Panc1 (cell line): ENCODE measurements at places on chromosomes 12 and 14.

- no peak for DNase-seq
Observed at GRCh38 chr12:95633049-95633731, 81.9 kb upstream of the USP44 start.

DNA sequence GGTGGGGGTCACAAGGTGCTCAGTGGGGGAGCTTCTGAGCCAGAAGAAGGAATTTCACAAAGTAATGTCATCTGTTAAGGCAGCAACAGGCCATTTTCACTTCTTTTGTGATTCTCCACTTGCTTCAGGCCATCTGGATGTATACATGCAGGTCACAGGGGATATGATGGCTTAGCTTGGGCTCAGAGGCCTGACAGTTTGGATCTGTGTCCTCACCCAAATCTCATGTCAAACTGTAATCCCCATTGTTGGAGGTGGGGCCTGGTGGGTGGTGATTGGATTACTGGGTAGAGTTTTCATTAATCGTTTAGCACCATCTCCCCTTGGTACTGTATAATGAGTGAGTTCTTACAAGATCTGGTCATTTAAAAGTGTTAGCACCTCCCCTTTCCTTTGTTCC lies 36.4 kb downstream of the TESPA1 start:
- no peak for DNase-seq

DNA sequence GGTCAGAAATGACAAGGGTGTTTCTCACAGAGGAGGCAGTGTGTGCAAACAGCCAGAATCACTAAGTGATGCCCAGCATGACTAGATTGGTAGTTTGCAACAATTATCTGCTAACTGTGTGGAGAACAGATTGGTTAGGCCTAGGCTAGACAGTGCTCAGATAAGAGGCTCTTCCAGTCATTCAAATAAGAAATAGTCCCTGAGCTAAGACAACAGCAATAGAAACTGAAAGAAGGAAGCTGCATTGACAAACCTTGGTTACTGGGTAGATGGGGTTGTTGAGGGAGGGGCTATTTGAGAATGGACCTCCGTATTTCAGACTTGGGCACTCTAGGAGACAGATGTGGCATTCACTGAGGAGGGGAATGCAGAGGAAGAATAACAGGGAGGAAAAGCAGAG lies 255.0 kb upstream of the NPAS3 start:
- no peak for DNase-seq

DNA sequence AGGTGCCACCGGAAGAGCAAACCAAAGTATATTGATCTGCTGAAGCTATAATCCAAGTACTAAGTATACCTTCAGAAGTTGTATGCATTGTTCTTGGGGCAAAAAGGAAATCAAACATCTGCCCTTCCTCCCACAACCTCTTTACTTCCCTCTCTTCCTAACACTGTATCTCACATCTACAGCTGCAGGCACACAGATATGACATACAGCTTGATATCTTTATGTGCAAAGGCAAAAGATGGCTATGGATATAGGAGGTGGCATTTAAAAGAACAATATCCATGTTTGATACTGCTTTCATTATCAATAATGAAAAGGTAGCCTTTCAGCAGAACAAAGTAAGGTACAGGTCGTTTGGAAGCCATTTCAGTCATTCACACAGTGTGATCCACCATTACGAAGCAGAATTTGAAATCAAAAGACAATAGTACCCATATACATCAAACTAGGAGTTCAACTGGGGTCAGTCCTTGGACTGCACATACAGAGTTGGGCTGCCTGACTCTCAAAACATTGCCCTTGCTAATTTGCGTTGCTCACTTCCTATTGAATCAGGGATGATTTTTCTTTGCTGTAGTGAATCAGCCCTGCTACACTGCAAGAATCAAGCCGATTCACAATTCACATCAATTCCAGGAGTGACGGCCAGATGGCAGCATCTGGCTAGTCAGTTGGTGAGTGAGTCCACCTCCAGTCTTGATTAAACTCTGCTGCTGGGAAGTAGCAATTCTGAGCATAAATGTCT lies 8.9 kb downstream of the ANG start:
- DNase-seq: peak; percentile 73

DNA sequence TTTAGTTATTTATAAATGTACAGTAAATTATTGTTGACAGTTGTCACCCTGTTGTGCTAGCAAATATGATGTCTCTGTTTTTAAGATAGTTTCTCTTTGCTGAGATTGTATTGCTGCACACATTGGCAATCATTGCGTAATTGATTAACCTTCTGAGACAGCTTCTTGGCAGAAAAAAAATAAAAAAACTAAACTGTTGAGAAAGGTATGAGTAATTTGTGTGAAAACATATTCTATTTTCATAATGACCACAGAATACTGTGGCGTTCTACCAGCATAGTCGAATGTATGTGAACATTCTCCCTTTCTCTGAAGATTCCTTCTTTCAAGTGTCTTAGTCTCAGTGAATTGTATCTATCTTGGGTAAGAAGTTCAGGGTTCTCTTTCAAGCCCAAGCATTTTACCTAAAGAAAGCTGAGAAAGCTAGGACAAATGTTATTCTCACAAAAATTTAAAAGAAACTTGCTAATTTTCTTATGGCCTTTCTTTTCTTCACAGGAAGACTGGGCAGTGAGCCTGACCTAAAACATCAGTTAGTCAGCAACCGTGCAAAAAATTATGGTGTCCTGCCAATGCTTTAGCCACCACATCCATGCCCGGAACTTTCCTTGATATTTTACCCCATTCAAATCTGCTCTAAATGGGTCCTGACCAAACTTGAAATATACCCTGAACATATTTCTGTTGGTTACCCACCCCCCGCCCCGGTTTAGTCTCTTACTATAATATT lies 69.0 kb upstream of the REP15 start:
- no peak for DNase-seq

GRCh38 chr14:21184254-21184653 lies 28.4 kb upstream of the OR5AU1 start:
- DNase-seq: no peak

DNA sequence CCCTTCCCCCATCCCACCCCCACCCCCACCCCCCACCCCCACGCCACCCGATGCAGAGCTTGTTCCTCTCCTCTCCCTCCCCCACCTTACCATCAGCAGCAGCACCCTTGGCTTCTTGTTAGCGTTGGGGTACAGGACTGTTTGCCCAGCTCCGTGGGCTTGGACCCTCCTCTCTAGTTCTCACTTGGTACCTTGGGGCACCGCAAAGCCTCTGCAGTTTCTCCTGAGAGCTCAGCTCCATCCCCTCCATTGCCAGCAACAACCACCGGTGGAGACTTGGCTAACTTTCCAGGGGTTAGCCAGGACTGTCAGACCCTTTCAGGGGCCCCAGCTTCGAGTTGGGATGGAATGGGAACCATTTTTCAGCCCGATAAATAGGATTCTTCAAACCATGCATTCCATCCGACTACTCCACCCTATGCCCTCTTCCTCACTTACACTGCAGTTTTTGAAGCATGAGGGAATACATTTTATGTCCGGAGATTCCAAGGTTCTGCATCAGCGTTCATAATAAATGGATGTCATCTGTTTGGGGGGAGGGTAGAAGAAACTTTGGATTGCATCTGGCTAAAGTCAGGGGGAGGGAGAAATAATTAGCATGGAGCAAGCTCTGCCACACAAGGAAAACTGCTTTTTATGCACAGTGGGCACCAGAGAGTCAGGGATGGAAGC lies 1.1 kb downstream of the SCN8A start:
- DNase-seq: no peak

- DNase-seq: no peak
Observed at GRCh38 chr12:119374635-119375034, 40.1 kb downstream of the CCDC60 start.

GRCh38 chr12:43401096-43401495 lies 150.9 kb downstream of the ADAMTS20 start:
- DNase-seq: no peak

DNA sequence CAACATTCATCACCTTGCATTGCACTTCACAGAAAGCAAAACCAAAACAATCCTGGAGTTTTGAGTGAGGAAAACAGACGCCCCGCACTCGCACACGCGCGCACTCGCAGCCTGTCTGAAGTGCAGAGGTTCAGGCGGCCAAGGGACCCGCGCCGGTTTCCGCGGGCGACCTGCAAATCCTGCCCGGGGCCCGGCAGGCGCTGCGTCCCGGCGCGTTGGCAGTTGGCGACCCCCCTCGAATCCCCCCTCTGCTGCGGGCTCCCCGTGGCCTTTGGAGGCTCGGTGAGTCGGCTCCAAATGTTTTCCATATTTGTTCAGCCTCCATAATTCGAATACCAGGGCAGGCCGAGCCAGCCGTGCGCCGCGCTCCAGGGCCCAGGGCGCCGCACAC lies at the start of gene SSPN:
TSS of gene SSPN (plus strand) at position 324 of the 391 bp plus-strand sequence. CDS start 100 bp downstream, outside the sequence.
- peak; percentile 35 for DNase-seq

GRCh38 chr12:62933220-62933601 lies 1.7 kb downstream of the PPM1H start:
- DNase-seq: no peak

- no peak for DNase-seq
Observed at GRCh38 chr14:93092606-93093556, 22.8 kb downstream of the ITPK1 start.

DNA sequence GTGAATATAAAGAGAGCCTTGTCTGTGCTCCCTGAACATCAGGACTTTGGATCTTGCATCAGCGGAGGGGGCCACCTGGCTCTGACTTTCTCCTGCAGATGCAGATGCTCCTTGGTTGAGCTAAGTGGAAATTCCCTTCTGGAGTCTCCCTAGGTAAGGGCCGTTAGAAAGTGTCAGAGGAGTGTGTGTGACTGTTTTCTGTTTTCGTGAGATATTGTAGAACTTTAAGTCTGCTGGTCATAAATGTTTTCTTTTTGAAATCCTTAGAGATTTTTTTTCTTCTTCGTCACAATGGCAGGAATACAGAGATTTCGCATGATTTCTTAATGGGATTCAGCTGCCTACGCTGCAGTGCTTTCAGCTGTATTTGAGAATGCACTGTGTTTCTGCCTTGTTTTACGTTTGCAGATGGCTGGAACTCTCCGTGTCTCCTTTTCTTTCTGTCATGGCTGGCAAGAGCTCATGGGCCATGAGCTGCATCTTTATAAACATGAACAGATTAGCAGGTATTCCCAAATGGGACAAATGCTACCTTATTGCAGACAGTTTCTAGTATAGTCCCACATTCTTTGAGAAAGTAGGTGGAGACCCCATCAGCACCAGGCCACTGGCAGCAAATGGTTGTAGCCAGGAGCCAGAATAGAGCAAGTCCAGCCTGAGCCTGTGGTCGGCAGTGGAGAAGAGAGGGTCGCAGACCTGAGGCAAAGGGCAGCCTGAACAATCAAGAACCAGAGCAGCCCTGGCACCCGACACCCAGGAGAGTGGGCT lies 76.2 kb upstream of the FRMD6 start:
- DNase-seq: no peak

DNA sequence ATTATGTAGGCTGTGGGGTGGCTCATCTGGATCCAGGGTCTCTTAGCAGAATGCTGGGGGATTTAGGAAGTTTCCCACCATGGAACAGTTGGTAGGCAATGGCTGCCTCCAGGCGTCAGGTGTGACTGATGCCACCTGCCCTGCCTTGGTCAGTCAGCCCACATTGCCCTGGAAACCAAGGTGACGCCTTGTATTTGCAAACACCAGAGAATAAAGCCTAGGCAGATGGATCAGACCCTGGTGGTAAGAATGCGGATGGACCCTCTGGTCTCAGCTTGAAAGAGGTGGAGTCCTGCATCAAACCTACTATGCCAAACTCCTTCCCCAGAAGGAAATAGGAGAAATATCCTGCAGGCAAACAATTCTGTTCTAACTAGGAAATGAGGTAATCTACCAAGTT lies 38.2 kb downstream of the NCKAP5L start:
- DNase-seq: no peak

DNA sequence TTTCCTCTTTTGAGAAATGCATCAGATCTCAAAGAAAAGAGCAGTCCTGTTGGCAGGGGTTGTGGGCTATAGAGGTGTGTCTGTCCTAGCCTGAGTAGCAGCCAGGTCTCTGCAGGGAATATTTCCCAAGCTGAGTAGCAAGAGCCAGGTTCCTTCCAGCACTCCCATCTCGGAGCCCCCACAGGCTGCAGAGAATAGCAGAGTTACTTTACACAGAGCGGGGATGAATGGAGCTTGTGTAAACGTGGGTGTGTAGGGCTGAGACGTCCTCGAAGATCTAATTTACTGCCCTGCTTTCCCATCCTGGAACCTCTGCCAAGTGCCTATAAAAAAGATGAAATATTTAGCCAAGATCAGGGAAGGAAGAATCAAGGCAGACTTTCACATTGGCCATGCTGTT lies 156.6 kb downstream of the TSPAN9 start:
- DNase-seq: no peak

DNA sequence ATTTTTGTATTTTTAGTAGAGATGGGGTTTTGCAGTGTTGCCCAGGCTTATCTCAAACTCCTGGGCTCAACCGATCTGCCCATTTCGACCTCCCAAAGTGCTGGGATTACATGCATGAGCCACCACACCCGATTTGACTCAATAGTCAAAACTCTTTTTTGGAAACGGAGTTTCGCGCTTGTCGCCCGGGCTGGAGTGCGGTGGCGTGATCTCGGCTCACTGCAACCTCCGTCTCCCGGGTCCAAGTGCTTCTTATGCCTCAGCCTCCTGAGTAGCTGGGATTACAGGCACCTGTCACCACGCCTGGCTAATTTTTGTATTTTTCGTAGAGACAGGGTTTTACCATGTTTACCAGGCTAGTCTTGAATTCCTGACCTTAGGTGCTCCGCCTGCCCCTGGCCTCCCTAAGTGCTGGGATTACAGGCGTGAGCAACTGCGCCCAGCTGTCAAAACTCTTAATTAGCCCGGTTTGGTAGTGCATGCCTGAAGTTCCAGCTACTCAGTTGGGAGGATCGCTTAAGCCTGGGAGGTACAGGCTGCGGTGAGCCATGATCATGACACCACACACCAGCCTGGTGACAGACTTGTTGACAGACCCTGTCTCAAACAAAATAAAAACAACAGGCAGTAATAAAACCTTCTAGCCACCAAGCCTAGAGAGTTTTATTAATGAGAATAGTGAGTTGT lies 12.4 kb downstream of the MED21 start:
- DNase-seq: no peak

GRCh38 chr12:96486751-96487613 lies 2.4 kb upstream of the CFAP54 start:
- DNase-seq: peak; percentile 78

GRCh38 chr12:76201758-76202157 lies 117.3 kb upstream of the NAP1L1 start:
- no peak for DNase-seq

- DNase-seq: no peak
Observed at GRCh38 chr12:130170611-130171010, 8.3 kb downstream of the FZD10 start.

GRCh38 chr14:42110167-42110566 lies 503.5 kb downstream of the LRFN5 start:
- no peak for DNase-seq

- no peak for DNase-seq
Observed at GRCh38 chr14:79855789-79856188, 355.5 kb downstream of the DIO2 start.

DNA sequence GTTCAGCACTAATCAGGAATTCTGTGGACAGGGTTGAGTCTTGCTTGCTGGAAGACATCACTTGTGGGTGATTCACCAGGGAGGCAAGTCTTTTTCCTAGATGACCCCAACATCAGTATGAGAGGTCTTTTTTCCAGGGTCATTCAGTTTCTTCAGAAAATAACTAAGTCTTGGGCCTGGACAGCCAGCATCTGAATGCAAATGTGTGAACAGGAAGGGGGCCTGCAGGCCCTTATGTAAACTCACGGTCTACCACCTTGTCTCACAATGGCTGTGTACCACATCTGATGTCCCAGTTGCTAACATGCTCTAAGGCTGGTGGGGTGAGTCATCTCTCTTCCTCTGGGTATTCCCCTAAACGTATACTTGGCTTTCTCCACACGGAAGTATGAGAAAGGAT lies 79.2 kb downstream of the HECTD4 start:
- no peak for DNase-seq
